Cerebellar nuclear complex (tissue), 1 donor: ENCODE measurements at places on chromosomes 13 and 19.

- DNase-seq: no peak
Observed at GRCh38 chr13:110319397-110319773, 12.3 kb downstream of the COL4A2 start.

DNA sequence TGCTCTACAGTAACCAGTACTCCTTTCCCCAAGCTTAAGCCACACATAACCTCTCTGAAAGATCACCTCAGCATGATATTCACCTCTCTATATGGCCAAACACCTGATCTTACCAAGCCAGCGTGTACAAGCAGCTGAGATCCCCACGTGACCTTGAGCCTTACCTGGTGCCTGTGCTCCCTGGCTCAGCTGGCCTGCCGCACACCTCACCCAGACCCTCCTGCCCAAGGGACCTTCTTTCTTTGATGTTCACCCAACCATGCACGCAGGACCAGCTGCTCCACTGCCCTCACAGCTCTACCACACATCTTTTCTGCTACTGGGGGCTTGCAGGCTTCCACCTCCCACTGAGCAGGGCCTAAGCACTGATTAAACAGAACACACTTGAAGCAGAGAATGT is 9.0 kb downstream of the DHRS12 start:
- DNase-seq: no peak

GRCh38 chr13:50220938-50221337 is 205.7 kb downstream of the KCNRG start:
- DNase-seq: no peak

- no peak for DNase-seq
Observed at GRCh38 chr13:41188584-41188983, 5.8 kb downstream of the KBTBD7 start.

DNA sequence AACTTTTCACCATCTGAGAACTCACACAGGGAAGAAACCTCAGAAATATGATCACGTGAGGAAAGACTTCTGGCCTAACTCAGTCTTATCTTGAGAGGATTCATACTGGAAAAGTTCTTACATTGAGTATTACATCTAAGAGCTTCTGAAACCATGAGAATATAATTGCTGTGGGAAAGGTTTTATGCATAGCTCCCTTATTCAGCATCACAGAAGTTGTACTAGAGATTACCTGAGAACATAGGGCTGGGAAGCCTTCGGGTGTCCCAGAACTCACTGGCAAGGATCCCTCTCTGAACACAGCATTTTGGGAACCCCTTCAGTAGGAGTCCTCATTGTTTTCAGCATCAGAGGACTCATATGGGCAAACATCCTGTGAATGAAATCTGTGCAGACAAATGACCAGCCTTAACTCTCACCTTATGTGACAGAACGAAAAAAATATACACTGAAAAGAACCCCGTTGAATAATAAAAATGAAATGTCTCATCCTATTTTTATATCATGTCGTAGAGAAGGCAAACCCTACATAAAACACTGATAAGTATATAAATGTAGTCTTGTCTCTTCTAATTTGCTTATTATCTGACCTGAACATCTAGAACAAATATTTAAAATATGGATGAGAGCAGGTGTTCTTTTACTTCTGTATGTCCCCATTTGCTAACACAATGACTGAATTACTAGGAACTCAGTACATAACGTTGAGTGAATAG is 14.2 kb downstream of the ZNF274 start:
- DNase-seq: no peak

DNA sequence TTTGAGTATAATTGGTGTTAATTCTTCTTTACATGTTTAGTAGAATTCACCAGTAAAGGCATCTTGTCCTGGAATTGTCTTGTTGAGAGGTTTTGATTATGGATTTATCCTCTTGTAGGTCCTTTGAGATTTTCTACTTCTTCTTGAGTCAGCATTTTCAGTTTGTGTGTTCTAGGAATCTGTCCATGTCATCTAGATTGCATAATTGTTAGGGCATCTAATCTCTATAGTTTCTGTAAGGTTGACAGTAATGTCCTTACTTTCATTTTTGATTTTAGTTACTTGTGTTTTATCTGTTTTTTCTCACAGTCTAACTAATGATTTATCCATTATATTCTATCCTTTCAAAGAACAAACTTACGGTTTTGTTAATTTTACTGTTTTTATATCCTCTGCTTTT is 492.0 kb downstream of the FGF9 start:
- no peak for DNase-seq

GRCh38 chr13:99991828-99992775 is 10.5 kb downstream of the ZIC2 start:
- DNase-seq: no peak

GRCh38 chr19:862581-863314 is 3.3 kb downstream of the CFD start:
- no peak for DNase-seq

GRCh38 chr13:36193151-36193855 is 21.1 kb downstream of the SOHLH2 start:
- DNase-seq: no peak
